Renal pelvis (tissue), 12 donors: ENCODE measurements at places on chromosomes 16 and 17.
A peak's percentile ranks its signal among the peaks of the same experiment; 100 is the strongest.

DNA sequence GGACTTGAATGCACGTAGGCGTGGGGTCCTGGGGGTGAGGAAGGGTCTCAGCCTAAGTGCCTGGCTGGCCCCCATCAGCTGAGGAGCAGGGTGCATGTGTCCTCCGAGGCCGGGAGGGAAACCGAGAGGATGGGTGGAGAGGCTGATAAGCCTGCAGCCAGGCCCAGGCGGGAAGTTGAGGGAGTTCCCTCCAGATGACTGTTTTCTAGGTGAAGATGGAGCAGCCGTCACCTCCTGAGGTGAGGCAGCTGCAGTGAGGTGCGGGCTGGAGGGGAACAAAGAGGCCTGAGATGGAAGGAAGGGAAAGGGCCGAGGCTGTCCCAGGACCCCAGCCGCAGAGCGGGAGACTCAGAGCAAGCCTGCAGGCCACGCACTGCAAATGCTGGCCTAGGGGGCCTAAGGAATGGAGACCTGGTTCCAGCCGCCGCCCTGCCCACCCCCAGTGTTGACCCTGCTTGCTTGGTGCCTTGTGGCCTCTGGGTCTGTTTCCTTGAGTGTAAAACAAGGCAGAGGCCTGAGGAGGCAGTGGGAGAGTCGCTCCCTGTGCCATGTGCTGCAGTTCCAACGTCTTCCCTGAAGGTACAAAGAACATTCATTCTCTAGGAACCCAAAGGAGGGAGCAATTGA lies 3.0 kb downstream of the PECAM1 start:
- no peak for DNase-seq

DNA sequence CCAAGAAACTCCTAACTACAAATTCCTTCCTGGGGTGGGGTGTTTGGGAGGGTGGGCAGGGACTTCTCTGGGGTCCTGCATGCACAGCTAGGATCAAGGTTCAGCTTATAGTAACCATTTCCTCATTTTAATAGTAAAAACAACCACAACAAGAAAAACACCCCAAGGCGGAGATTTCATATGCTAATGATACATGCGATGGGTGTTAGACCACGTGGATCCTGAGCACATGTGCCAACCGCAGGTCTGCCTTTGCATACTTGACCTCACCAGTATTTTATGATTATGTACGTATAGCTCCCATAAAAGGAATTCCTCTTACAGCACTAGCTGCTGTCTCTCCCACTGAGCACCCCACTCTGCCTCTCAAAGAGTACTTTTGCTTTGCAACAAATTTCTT lies 1.9 kb downstream of the KRTAP4-11 start:
- DNase-seq: no peak

- no peak for DNase-seq
Observed at GRCh38 chr17:42895185-42895555, 5.4 kb upstream of the G6PC1 start.

DNA sequence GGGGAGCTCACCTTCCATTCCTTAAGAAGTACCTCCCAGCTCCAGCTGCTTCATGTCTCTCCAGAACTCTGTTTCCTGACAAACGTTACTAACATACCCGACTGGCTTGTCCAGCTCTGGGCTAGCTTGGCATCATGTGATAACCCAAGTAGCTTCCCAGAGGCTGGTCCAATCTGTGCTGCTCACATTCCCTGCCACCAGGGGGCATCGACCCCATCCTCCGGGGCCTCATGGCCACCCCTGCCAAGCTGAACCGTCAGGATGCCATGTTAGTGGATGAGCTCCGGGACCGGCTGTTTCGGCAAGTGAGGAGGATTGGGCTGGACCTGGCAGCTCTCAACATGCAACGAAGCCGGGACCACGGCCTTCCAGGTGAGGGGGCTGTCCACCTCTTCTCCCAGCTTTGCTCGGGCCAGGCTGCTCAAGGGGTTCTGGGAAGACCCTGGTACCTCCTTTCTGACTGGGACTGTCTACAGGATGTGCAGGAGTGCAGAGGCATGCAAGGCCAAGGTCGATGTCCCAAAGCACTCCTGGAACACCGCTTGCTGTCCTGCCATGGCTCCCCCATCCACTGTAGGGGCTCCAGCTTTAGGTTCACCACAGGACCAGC lies 7.6 kb downstream of the EPX start:
- peak; percentile 11 for DNase-seq

DNA sequence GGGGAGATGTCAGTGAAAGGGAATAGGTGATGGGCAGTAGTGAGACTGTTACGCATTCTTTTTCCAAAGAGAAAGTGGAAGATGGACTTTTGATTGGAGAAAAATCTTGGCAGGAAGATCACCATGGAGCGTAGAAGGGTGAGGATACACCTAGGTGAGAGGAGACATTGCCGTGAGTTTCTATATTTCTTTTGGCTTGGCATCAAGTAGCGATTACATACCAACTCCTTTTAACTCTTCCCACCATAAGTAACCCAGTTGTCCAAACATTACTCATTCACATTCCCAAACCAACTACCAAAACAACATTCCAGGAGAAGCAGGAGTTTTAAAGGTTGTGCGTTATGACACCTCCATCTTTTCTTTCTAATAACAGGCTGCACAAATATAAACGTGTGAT lies 10.7 kb upstream of the KRT28 start:
- no peak for DNase-seq
